ENCODE measurements at places on chromosomes 1 and 21. TPM values are rescaled to one million over a fixed set of nuclear protein-coding genes. Genes with fewer than 3 reads are reported as not detected.

DNA sequence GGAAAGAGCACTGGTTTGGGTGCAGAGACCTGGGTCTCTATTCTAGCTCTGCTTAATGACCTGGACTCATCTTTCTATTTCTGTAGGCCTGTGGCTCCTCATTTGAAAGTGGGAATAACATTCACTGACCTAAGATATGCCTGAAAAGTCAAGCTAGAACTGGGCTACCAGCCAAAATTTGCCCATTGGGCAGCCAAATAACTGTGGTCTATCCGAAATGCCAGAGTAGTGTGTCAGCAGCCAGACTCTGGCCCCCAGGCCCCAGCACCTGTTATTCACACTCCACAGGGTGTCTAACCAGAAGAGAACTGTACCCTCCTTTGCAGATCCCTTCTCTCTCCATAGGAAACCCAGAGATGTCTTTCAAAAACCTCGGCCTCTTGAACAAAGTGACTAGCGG lies 12.6 kb downstream of the DAB1 start:
- no peak for DNase-seq

Gene KCNA2
- polyA plus RNA-seq: not detected

Gene PEAR1
- polyA plus RNA-seq: 4.2 TPM

DNA sequence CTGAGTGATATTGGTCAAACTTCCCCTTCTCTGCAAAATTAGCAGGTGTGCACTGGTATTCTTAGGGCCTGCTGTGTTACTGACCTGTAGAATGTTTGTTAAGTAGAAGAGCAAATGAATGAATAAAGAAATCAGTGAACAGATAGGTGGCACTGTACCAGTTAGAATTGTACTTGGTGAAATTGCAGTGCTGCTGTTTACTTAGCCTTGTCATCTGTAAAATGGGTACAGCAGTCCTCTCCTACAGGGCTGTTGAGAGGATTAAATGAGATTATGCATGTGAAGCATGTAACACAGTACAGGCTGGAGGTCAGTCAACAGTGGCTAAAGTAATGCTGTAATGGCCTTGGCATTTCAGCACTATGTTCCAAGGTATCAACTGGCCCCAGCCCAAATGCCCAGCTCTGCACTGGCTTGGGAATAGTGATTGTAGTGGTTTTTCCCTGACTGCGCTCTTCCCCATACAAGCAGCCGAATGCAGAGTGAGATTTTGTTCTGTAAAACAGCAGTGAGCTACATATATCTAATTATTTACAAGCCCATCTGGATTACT lies 10.5 kb downstream of the VANGL1 start:
- no peak for DNase-seq

DNA sequence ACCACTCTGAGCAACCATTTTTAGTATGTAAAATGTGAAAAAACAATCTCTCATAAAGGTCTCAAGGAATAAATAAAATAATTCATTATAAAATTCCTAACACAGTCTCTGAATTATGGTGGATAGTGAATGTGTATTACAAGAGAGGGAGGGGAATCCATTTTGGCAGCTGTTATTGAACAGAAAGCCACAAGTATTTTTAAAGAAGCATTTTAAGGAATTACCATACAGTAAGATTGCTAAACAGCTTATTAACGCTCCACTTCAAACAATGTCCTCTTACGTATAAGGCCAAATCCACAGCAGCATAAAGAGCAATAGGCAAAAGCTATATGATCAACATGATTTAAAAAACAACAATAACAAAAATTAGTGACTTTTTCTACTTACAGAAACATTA lies 18.4 kb downstream of the PIGK start:
- no peak for DNase-seq

Measured in keratinocyte (primary cell).